GM23248 (cell line): ENCODE measurements at places on chromosomes 6 and 20. TPM values are rescaled to one million over a fixed set of nuclear protein-coding genes. Genes with fewer than 3 reads are reported as not detected.

GRCh38 chr6:125753218-125753936 is 3.9 kb downstream of the HEY2 start:
- H3K36me3 ChIP-seq, result no peaks in the 10 kb centered on the region
- H3K27ac ChIP-seq, result no peak overlapping the region
- no peak overlapping the region for H3K4me3 ChIP-seq
- DNase-seq, result peak; percentile 43

DNA sequence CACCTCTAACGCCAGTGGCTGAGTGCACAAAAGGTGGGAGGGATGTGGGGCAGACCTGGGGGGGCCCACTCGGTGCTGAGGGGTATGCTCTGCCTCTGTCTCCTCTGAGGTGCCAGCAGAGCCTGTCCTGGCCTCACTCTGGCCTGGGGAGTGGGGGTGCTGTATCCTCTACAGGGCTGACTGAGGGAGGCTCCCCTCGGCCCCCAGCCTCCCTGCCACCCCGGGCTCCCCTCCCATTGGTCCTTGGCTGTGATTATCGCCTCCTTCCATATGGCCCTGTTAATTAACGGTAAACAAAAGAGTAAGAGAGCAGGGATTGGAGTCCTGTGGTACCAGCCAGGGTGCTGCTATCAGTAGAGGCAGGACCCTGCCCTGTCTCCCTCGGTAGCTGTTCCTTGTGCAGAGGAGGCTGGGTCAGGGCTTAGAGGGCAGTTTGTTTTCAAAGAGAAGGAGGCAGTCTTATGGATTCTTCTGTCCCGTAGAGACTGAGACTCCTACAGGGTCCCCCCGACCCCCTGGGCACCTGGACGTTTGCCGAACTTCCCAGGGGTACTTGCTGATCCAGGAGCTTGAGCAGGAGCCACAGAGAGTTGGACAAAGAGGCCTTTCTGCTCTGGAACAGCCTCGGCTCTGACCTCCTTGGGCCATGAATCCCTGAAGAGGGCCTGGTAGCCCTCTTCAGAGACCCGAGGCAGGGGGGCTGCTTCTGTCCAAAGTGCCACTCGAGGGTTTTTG is 1.8 kb downstream of the MYT1 start:
- no peaks in the 10 kb centered on the region for H3K36me3 ChIP-seq
- H3K27ac ChIP-seq, result no peak overlapping the region

The TBXT gene
- not detected in 2 replicates for total RNA-seq

DNA sequence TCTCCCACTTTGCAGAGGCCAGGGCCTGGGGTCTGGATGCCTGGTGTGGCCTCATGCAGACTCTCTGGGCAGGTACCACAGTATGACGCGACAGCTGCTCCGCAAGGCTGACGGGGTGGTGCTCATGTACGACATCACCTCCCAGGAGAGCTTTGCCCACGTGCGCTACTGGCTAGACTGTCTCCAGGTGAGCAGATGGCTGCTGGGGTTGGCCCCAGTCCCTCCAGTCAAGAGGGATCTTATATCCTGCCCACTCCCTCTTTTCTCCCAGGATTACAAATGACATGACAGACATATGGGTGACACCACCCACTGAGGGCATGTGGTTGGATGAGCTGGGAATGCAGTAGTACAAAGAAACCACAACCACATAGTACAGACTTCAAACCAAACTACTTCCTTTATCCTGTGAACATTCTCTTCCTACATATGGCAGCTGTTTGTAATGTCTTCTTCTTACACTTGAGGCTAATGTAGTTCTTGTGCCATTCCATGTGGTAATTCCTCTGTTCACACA is 29.9 kb downstream of the RAB44 start:
- peaks cover 15% of the 10 kb centered on the region; the same call in 1 of the 2 replicates for H3K4me1 ChIP-seq
- H3K4me3 ChIP-seq, result no peak overlapping the region
- DNase-seq, result peak; percentile 20

DNA sequence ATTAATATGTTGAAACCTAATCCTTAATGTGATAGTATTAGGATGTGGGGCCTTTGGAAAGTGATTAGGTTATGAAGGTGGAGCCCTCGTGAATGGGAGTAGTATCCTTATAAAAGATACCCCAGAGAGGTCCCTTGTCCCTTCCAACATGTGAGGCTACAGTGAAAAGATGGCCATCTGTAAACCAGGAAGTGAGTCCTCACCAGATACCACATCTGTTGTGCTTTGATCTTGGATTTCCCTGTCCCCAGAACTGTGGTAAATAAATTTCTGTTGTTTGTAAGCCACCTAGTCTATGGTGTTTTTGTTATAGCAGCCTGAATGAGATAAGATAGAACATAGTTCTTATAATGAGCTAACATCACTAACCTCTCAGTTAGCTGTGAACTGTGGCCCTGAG is 16.6 kb upstream of the CALHM6 start:
- H3K27ac ChIP-seq, result no peak overlapping the region
- no peaks in the 10 kb centered on the region for H3K36me3 ChIP-seq

DNA sequence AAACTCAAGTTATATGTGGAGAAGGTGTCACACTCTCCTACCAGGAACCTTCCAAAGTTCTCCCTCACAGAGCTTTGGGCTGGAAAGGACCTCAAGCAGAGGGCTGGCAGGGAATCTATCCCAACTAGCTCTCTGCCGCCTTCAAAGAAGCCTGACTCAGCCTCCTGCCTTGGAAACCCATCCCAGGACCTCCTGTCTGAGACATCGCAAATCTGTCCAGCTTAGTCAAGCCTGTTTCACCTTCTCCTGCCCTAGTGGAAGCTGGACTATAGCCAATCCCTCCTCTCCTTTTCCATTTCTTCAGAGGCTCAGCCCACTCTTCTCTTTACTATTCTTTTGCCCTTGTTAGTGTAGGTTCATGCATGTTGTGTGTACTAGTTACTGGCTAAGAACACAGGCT is 48.2 kb upstream of the FOXP4 start:
- peaks cover 25% of the 10 kb centered on the region for H3K27me3 ChIP-seq
- H3K36me3 ChIP-seq, result no peaks in the 10 kb centered on the region
- no peak overlapping the region for H3K27ac ChIP-seq
- DNase-seq, result peak; percentile 45

The COL11A2 gene
- 0.25 and 0.32 TPM in 2 replicates for total RNA-seq

GRCh38 chr6:15293674-15294073 is 47.8 kb downstream of the JARID2 start:
- H3K4me3 ChIP-seq, result no peak overlapping the region
- no peak for DNase-seq
- H3K27ac ChIP-seq, result no peak overlapping the region
- no peaks in the 10 kb centered on the region for H3K36me3 ChIP-seq
- H3K27me3 ChIP-seq, result no peaks in the 10 kb centered on the region
- H3K4me1 ChIP-seq, result peaks cover 16% of the 10 kb centered on the region

DNA sequence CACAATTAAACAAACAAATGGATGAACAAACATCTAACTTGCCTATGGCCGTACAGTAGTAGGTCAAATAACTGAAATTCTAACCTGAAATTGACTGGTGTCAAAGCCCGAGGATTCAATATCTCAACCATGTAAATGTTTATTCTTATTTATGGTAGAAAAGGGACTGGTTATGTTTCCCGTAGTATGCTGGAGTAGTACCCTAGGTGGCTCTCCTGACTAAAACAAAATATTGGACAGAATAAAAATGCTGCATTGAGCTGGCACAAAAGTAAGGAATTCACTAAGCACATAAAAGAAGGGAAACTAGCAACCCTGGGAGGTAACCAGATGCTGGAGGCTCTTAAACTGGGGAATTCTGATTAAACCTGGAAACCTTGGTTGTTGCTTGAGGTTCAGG is 117.1 kb upstream of the PREP start:
- DNase-seq, result no peak
- H3K27ac ChIP-seq, result no peak overlapping the region
- H3K27me3 ChIP-seq, result no peaks in the 10 kb centered on the region
- no peaks in the 10 kb centered on the region for H3K4me1 ChIP-seq
- H3K36me3 ChIP-seq, result no peaks in the 10 kb centered on the region
- H3K4me3 ChIP-seq, result no peak overlapping the region

The MAPK13 gene
- total RNA-seq, result 3.0 and 6.6 TPM in 2 replicates

The RAB22A gene
- total RNA-seq, result 21.2 and 23.0 TPM in 2 replicates

- H3K27me3 ChIP-seq, result no peaks in the 10 kb centered on the region
- H3K4me1 ChIP-seq, result 0 out of 2 replicates have a peak, but pooled peaks cover 6% of the 10 kb centered on the region
- H3K4me3 ChIP-seq, result no peak overlapping the region
- no peak overlapping the region for H3K27ac ChIP-seq
These were observed 14.5 kb upstream of the TFB1M start for GRCh38 chr6:155328539-155329459.

DNA sequence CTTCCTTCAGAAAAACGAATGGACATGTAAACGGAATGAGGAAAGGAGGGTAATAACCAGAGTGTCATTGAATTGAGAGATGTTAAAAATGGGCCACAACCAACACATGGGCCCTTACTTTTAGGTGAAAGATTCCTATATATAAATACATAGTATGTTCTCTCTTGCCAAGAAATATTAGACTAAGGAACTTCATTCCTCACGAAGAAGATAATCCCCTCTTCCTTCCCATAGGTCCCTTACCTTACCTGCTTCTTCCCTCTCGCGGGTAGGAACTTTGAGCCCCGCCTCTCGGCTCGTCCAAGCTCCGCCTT is 295 bp upstream of the TBC1D22B start:
- peaks cover 11% of the 10 kb centered on the region for H3K4me1 ChIP-seq
- H3K27me3 ChIP-seq, result no peaks in the 10 kb centered on the region
- DNase-seq, result no peak
- H3K36me3 ChIP-seq, result no peaks in the 10 kb centered on the region
- peak overlapping the region; percentile 77; the same call in 1 of the 2 replicates for H3K27ac ChIP-seq

GRCh38 chr6:118775381-118775780 is 118.6 kb upstream of the ASF1A start:
- no peaks in the 10 kb centered on the region for H3K36me3 ChIP-seq
- no peak for DNase-seq
- no peak overlapping the region for H3K27ac ChIP-seq
- H3K4me3 ChIP-seq, result no peak overlapping the region

GRCh38 chr20:49914310-49915117 is 815 bp downstream of the SPATA2 start:
- H3K4me3 ChIP-seq, result peak overlapping the region; percentile 91
- peak overlapping the region; percentile 98 for H3K27ac ChIP-seq
- H3K4me1 ChIP-seq, result peaks cover 21% of the 10 kb centered on the region
- peak; percentile 70 for DNase-seq

DNA sequence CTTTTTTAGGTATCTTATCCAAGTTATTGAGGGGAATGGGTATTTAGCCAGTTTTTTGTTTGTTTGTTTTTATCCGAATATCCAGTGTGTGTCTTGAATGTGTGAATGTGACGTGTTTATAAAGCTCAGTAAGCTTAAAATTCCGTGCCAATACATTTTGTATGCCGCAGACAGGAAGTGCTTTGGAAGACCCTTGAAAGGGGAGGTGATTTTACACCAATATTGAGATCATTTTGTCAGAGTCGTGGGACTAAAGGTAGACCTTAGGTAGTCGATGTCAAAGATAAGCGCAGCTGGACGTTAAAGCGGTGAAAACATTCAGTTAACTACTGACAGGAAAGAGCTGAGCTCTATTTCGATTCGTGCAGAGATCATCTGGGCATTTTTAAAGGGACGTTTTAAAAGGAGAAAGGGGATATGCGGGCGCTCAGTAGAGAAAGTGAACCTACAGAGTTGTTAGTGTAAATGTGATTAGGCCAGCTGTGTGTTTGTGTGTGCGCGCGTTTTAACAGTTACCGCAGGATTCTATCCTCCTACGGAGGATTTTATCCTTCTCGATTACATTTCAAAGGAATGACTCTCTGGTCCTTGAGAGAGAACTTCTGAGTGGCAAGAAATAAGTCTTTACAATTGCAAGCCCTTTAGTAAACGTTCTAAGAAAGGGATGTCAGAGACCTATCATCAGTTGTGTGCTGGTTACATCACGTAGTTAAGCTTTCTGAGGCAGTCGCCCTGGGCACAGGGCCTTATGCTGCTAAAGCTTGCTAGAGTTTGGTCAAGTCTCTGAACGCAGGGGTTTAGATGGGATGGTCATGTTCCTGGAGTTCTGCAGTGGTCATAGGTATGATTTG is 625 bp upstream of the ECHDC1 start:
- peak overlapping the region; percentile 78 for H3K27ac ChIP-seq
- H3K4me3 ChIP-seq, result peak overlapping the region; percentile 96
- no peaks in the 10 kb centered on the region for H3K27me3 ChIP-seq
- H3K4me1 ChIP-seq, result peaks cover 28% of the 10 kb centered on the region
- no peaks in the 10 kb centered on the region for H3K36me3 ChIP-seq

- peak; percentile 97 for DNase-seq
- H3K27ac ChIP-seq, result peak within 1 kb of the TSS; percentile 47
- H3K27me3 ChIP-seq, result no peaks in the 10 kb centered on the region
These were observed at the start of gene HACE1 for GRCh38 chr6:104859225-104860146. Gene HACE1, minus strand, starts transcription at chr6:104859919. Its CDS starts 277 bp downstream, at chr6:104859642.

DNA sequence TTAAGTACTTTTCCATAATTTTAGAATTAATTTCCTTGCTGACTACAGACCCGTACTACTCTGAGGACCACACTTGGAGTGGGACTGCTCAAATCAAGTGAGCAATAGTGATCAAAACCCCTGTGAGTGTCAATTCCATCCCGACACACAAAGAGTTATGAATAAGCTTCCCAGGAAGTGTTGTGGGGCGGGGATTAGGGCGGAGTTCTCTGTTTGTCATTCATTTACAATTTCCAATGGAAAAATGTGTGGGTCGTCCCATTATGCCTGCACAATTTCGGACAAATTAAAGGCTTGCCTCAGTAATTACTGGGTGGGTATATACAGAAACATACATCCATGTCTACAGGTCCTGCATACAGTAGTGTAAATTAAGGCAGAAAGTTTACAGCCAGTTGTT is 84.2 kb downstream of the ISM1 start:
- no peak overlapping the region for H3K4me3 ChIP-seq
- H3K27ac ChIP-seq, result no peak overlapping the region
- no peaks in the 10 kb centered on the region; the same call in 1 of the 2 replicates for H3K27me3 ChIP-seq
- H3K36me3 ChIP-seq, result no peaks in the 10 kb centered on the region
- DNase-seq, result peak; percentile 33

The C6orf141 gene
- not detected in 2 replicates for total RNA-seq

- DNase-seq, result no peak
- H3K36me3 ChIP-seq, result no peaks in the 10 kb centered on the region
- H3K4me3 ChIP-seq, result no peak overlapping the region
- H3K27me3 ChIP-seq, result no peaks in the 10 kb centered on the region
These were observed 48.6 kb upstream of the SNX9 start for GRCh38 chr6:157774153-157775135.

GRCh38 chr6:28154357-28154756 is 12.7 kb downstream of the ZKSCAN8 start:
- H3K27me3 ChIP-seq, result no peaks in the 10 kb centered on the region
- H3K36me3 ChIP-seq, result peaks cover 72% of the 10 kb centered on the region
- no peaks in the 10 kb centered on the region for H3K4me1 ChIP-seq
- H3K27ac ChIP-seq, result no peak overlapping the region

DNA sequence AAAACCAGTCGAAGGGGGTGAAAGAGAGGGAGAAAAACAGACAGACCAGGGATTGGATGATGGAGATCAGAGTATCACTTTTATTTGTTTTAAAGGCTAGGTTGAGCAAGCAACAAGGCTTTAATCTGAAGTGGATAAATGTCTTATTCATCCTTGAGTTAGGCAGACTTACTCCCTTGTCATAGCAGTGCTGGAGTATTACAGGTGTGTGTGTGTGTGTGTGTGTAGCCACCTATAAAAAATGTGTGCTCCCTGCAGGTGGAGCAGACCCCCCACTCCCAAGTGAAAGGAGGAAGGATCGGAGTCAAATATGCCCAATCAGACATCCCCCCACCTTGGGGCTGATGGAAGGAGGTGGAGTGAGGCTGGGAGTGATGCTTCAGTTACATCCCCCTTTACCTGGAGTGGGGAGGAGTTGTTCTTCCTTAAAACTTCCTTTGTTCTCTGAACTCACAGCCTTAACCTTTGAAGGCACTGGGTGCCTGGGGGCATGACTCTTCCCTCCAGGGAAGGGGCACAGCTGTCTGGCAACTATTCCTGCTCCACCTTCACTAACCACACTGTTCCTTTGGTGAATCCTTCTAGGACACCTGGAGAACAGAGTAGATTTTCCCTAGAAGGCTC is 27.3 kb downstream of the PTK7 start:
- H3K4me1 ChIP-seq, result peaks cover 10% of the 10 kb centered on the region; the same call in 1 of the 2 replicates
- H3K27ac ChIP-seq, result no peak overlapping the region
- DNase-seq, result no peak
- H3K36me3 ChIP-seq, result no peaks in the 10 kb centered on the region
